ENCODE measurements at places on chromosomes 3 and 15.

DNA sequence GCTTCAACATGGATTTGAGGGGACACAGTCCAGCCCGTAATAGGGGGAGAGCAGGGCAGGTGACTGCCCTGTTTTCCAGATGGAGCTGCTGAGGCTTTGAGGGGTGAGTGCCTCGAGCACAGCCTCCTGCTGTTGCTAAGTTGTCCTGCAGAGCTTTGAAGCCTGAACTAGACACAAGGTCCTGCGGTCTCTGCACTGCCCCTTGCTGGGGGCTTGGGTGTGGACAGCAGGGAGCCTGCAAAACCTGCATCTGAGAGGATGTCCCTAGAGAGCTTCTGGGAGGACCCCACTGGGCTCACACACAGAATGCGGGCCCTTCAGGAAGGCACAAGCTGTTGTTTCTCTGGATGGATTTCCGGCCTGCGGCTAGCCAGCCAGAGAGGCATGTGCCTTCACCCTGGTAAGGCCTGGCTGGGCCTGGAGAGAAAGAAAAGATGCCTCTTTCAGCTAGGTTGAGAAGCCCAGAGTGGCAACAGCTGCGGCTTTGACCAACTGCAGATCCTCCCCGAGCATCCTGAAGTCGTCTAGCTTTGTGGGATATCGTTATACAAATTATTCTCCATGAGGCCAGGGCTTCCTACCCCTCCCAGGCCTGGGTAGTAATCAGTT is 226.2 kb downstream of the SLCO3A1 start:
- no peak for DNase-seq

DNA sequence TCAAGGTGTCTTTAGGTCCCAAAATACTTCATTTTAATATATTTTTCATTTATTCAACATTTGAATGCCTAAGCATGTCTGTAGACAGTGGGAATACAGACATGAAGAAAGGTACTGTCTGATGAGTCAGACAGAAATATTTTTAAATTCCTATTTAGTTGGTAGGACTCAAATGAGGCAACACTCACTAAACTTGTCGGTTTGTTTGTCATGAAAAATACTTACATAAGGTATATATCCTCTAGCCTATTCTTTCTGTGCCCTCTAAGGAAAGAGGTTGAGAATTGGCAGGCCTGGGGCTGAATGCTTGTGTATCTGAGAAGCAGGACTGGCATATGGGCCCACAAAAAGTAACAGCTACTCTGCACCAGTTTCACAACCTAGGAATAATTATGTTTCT is 423.6 kb upstream of the MDFIC2 start:
- DNase-seq = no peak

DNA sequence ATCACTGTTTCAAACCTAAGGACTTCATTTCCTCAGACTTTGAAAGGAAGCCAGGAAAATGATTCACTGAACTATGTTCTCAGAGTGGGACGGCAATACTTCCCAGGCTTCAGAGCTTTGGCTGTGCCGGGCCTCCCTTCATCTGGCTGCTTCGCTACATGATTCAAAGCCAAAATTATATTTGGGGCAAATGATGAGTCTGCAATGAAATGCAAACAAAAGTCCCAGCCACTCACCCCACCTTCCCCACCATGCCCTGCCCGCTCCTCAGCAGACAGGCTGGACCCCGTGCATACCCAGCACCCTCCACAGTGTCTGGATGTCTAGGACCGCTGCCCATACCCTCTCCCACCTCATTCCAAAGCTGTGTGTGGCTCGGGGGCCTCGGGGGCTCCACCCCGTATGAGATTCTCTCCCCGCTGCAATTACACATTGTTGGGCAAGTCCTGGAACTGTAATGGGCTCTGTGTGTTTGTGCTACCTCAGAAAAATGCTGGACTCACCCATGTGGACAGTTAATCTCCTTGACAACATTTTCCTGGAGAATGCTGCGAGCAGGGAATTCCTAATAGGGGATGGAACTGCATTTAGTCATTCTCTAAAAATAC is 32.2 kb downstream of the ATP10A start:
- DNase-seq = no peak

- DNase-seq = no peak
Observed at GRCh38 chr3:181791056-181791955, 79.6 kb downstream of the SOX2 start.

- no peak for DNase-seq
Observed at GRCh38 chr3:95710684-95711083, 1103.7 kb upstream of the EPHA6 start.

- no peak for DNase-seq
Observed at GRCh38 chr3:187044867-187045552, 94.3 kb downstream of the RPL39L start.

- DNase-seq = no peak
Observed at GRCh38 chr3:49636883-49637609, 37.1 kb upstream of the APEH start.

DNA sequence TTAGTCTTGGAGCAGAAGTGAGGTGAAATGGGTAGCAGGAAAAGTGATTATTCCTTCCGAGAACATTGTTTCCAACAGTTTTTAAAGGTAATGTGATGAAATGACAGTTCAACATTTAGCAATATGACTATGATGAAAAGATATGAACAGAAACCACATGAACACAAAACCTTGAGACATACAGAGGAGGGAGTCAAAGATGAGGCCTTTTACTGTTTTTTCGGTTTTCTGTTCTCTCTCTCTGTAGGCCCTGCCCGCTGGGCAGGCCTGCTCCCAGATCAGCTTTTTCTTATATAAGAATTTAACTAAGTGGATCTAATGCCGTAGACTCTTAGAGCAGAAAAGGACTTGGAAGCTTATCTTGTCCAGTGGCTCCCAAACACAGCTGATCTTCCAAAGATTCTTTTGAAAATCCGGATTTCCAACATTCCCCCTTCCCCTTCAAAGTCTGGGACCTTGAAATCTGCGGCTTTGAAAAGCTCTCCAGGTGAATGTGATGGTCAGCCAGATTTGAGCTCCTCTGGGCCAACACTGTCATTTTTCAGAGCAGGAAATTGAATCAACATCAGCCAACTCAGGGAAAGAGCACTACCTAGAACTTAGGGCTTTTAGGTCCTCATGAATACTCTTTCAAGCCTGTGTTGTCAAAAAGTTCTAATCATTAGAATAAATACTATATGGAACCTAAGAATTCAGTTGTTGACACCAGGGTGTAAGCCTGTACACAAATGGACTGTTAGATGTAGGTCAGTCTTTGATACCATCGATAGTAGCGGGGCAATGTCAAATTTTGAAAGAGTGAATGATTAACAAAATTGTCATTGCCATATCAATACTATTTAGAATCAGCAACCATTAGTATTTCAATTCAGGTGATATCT is 372.7 kb downstream of the SHQ1 start:
- DNase-seq = no peak

DNA sequence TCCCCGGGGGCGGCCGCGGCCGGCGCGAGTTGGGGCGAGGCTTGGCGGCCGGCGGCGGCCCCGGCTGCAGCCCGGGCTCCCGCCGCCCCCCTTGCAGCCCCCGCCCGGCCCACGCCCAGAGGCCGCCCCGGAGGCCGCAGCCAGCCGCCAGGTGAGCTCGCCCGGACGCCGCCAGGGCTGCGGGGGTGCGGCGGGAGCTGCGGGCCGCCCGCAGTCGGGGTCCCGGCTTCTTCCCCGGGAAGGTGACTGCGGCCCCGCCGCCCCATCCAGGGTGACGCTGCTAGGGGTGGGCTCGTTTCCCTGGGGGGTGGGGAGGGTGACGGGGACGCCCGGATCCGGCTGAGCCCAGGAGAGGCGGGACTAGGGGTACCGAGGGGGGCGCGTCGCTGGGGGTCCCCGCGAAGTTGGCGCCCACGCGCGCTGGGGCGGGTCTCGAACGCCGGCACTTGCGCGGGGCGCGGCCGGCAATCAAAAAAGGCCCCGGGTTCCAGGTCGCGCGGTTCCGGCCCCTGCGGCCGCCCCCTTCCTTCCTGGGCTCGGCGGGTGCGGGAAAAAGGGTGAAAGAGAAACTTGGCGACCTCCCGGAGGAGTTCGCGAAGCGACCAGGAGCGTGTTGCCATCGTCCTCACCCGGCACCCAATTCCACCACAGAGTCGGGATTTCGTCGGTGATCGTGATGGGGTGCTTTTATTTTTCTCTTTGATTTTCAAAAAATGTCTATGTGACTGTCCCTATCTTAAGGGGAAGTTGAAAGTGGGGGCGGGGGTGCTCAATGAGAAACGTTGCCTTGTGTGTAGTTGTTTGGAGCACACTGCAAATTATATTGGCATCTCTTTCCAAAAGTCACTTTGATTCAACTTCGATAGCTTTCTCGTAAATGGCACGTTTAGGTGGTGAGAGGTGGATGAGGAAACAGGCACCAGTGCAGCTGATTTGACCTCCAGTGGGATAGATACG is 619 bp downstream of the ATXN7 start:
- peak; percentile 18 for DNase-seq

DNA sequence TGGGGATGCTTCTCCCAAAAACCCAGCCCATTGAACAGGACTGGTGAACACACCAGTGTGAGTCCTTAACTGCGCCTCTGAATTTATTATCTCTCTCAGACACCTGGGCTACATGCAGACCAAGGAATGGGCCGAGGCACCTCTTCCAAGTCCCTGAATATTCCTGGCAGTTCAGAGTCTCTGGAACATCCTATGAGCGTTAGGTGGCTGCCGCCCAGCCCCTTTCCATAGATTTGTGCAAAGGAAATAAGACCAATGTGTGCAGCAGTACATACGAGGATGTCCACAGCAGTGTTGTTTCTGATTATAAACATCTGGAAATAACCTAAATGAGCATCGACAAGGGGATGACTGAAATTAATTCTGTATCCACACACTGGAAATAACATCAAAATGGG is 104.9 kb upstream of the RPL32 start:
- no peak for DNase-seq

GRCh38 chr15:34490417-34491193 is 53.0 kb upstream of the GOLGA8A start:
- DNase-seq = no peak

DNA sequence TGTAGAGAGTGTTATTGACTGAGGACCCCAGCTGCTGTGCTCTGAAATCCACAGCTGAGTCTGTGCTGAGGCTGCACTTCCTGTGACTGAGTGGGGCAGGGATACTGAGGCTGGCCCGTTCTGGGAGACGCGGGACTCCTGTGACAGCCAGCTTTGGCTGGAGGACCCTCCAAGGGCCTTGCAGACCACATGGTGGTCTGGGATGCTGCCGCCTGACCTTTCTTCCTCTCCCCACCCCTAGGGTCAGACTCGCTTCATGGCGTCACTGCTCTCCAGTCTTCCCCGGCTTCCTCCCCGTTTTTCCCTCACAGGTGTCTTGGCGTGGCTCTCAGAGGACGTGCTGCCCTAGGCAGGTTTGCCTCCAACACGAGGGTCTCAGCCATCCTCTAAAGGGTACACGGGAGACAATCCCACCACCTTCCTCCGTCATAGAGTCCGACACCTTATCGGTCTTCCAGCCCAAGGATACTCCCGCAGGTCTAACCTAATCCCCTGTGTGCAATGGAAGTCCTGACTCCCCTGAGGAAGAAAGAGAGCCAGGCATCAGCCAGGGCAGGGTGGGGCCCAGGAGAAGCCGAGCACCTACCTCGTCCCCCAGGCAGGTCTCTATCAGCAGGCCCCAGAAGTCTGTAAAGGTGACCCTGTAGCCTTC is 19.9 kb upstream of the EHD4 start:
- DNase-seq = no peak

DNA sequence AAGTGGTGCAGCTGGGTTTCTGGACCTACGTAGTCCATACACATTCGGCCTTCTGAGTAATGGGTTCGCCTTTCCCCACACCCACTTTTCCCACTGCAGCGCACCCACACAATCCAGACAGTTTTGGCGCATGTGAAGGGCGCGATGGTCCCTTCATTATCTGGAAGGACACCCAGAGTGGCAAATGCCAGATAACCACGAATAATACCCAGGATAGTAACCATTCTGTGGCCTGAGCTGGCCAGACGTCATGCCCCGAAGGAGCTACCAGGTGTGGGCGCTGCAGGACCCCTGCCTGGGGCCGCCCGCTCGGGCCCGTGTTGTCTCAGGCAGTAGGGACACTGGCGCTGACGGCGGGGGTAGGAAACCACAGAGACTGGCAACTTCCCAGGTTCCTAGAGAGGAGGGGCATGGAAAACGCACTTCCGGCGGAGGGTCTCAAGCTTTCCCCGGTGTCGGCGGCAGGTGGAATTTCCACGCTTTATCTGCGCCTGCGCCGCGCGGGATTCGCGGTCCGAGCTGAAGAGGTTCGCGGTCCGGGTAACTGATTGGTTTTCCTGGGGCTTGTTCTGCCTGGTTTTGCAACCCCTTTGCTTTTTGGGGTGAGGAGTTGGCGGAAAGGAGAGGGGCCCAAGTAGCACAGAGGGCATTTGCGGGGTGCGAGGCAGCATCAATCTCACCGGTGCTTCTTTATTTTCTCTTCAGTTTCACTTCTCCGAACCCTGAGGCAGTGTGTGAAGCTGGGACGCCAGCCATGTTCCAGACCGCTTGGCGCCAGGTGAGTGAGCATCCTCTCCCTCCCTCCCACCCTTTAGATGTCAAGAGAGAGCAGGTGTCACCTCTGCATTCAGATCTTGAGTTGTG is at the start of gene ZNF620:
TSS of gene ZNF620 (plus strand) at position 441 of the 864 bp plus-strand sequence. CDS start at position 755, 314 bp downstream.
- peak; percentile 77 for DNase-seq

DNA sequence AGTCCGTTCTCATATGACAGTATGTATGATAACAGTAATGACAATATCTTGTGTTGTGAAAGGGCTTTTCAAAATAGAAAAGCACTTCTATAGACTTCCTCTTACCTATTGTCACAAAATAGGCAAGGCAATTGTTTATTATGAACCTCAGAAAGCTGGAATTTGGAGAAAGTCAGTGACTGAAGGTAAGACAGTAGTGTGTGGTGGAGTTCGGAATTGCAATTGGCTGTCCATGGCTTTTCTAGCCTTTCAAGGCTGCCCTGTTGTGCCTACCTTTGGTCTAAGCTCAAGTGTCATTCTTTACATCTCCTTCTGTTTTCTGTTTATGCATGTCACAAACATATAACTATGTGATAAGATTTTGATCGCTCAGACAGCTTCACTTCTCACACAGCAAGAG is 219.3 kb upstream of the NR2E3 start:
- DNase-seq = no peak

DNA sequence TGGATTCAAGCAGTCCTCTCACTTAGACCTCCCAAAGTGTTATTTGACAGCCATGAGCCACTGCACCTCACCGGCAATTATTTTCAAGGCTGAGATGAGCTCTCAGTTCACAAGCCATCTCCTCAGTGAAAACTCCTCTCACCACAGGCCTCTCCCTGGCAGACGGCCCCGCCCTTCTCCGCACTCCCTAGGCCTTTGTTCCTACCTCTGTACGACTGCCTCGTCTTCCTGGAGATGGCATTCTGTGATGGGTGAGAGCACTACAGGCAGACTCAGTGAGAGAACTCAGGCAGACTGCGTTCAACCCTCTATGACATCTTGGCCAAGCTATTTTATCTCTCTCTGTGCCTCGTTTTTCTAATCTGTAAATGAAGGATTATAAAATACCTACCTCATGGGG is 67.0 kb upstream of the TPM1 start:
- no peak for DNase-seq

DNA sequence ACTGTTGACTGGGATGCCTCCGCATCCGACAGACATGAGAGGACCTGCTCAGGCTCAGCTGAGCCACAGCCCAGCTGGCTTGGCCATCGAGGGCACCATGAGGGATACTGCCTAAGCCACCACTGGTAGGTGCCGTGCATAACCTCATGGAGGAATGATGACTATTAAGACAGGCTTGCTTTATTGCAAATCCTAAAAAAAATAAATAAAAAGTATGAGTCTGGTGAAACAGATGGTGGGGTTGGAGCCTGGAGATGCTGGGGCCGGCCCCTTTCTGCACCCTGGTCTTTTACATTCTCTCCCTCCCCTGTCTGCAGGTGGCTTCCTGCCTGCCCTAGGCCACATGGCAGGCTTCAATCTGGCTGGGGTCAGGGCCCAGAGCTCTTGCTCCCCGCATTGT is 24.0 kb upstream of the RAD18 start:
- no peak for DNase-seq

- no peak for DNase-seq
Observed at GRCh38 chr3:136135039-136135802, 60.9 kb downstream of the MSL2 start.

Measured in frontal cortex (tissue), 4 donors.